ENCODE measurements at places on chromosomes 1 and 21.

GRCh38 chr1:221775206-221775605, 33.3 kb upstream of the DUSP10 start:
- DNase-seq = no peak

DNA sequence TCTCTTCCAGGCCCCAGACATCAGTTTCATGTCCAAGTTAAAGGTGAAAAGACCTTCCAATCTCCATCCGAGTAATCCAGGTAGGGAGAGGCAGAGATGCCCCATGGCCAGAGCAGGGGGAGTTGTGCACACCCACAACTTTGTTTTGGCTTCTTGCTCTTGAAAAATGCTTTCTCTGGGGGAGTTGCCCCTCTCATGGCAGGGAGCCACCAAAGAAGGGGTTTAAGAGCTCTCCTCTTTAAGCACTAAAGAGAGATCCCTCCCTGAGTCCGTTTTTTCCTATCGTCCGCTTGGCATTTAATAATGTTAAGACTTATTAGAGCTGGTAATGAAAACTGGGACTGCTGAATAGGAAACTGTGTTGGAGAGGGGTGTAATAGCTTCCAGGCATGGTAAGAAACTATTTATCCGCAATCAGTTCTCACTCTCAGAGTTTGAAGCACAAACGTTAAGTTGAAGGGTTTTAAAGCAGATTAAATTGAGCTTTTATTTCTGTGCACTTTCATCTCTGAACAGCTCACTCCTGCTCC, 8.3 kb downstream of the PAX7 start:
- no peak for DNase-seq

- DNase-seq = no peak
Observed at GRCh38 chr21:37762606-37763005, 153.7 kb downstream of the KCNJ6 start.

DNA sequence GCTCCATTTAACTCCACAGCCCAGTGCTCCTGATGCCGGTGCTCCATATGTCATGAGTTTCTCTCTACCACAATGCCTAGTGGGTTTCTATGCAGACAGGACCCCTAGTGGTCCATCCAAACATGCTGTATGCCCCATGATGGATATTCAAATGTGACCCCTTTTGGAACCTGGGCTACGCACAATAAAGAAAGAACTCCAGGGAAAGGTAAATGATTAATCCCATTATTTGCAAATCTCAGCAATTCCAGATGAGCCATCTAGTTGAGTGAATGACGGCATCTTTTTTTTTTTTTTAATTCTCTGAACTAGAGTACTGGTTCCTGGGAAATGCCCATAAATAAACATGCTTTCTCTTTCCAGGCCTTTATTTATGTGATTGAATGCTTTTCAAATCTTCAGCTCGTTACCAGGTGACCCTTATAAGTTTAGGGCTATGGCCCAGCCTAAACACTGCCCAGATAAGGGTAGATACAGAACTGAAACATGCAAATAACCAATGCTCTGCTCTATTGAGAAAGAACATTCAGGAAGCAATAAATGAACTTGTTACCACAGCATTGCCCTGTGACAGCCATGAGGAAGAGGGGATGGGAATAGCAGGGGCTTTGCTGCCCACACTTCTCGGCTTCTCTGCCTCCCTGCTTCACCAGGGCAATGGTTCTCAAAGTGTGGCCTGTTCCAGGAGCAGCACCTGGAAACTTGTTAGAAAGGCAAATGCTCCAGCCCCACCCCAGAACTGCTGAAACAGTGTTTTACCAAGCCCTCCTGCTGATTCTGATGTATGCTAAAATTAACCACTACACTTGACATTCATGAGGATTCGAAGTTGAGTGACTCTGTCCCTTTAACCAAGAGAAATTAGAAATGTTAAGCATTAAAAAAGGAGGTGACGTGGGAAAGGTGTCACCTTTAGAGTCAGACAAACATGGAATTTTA, 151.7 kb downstream of the SEC16B start:
- DNase-seq = no peak

DNA sequence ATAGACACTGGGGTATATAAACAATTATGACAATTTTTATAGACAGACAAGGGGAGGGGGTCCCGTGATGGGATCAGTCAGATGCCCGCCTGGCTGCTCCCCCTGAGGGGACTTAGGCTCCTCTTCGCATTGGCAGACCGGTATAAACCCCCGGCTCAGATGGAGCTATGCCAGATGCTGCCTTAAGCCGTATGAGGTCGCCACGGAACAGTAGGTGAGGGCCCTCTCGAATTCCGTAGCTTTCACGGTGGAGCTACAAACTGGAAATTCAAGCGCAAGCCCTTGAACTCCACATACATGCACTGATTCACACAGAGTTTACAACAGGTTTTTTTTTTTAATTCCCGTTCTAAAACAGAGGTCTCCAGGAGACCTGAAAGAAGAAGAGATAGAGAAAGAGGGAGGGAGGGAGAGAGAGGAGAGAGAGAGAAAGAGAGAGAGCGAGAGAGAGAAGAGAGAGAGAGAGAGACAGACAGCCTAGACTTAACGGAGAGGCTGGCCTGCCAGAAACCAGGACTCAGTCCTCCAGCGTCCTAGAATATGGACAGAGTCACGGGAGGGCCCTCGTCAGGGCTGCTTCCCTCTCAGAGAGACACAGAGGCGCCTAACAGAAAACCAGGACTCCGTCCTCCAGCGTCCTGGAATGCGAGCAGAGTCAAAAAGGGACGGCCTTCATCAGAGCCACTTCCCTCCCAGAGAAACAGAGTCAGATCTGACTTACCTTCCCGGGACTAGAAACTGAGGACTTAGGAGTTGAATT, 24.4 kb upstream of the TMEM54 start:
- no peak for DNase-seq

- DNase-seq = no peak
Observed at GRCh38 chr1:228307218-228308023, 99.2 kb downstream of the TRIM11 start.

DNA sequence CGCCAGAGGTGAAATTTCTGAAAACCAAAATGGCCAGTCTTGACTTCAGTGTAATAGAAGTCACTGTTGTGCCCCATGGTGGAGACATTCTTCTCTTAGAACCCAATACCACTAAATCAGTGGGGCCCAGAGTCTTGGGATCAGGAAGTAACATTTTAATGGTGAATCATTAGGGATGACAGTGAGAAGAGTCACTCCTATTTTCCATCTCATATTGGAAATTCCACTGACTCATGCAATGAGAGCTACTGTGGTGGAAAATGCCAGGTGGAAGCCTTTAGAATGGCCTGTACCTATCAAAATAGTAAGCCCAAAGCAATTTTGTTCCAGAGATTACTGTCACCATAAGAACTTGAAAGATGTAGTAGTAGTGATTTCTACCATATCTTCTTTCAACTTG, 20.6 kb upstream of the PPM1J start:
- no peak for DNase-seq

All from stimulated activated CD8-positive, alpha-beta memory T cell treated with anti-CD3 and anti-CD28 coated beads, Interleukin-12 subunit alpha, Interleukin-12 subunit beta, amount 100 ng/mL, for 1 hour (primary cell).